ENCODE measurements at places on chromosomes 3 and 15. TPM values are rescaled to one million over a fixed set of nuclear protein-coding genes. Genes with fewer than 3 reads are reported as not detected.

DNA sequence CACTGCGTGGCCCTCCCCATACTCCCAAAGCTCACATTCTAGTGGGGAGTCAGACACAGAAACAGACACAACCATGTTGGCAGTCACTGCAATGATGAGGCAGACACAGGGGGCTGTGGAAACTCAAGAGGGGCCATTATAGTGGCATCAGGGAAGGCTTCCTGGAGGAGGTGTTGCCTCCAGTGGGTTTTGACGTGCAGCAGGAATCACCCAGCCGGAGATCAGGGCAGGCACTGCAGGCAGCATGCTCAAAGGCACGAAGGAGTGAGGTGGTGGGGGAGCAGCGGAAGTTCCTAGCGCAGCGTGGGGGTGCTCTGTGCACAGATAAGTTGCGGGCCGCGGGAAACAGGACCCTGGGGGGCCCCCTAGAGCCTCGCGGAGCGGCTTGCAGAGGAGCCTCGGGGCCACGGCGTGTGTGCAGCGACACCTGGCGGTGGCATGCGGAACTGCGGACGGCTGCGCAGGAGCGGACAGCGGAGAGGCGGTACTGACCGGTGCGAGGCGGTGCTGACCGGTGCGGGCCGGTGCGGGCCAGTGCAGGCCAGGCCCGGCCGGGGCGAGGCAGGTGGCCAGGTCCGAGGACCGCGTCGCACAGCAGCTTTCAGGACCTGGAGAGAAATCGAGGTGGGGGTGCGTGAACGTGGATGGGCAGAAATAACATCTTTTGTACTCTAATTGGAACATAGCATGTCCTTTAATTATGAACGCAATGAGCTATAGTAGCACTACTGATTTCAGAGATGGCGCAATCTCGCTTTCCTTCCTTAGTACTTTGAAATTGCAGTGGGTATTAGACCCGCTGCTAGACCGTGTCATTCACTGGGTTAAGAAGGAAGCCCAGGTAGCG, 101.5 kb downstream of the FBLN2 start:
- peak; percentile 46 for DNase-seq

DNA sequence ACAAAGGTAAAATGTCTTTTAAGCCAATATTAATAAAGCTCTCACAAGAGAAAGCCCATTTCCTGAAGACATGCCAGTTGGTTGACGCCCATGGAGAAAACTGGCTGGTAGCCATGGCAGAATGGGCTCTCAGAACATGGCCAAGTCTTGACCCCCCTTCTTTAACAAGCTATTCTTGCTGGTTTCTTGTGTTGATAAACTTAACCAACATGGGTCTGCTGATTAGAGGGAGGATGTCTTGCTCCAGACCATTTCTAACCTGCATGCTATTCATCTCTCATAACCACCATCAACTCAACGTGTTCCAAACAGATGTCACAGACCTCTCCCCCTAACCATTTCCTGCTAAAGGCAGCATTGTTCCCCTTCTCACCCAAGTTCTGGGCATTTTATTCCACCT, 25.7 kb downstream of the NTRK3 start:
- DNase-seq, result no peak

- no peak for DNase-seq
Observed at GRCh38 chr3:51395493-51396213, 4.6 kb downstream of the RBM15B start.

- DNase-seq, result no peak
Observed at GRCh38 chr3:38519651-38520050, 23.5 kb downstream of the EXOG start.

The SEC22C gene
- total RNA-seq, result 40.0 TPM

The UROC1 gene
- total RNA-seq, result 0.74 TPM

The ZCWPW2 gene
- total RNA-seq, result 0.53 TPM
